ENCODE measurements at places on chromosomes 2 and 18. TPM values are rescaled to one million over a fixed set of nuclear protein-coding genes. Genes with fewer than 3 reads are reported as not detected.

GRCh38 chr2:227793148-227793712 lies 20.4 kb upstream of the CCL20 start:
- DNase-seq: no peak

GRCh38 chr2:187091664-187092063 lies 242.7 kb upstream of the ZSWIM2 start:
- DNase-seq: no peak

DNA sequence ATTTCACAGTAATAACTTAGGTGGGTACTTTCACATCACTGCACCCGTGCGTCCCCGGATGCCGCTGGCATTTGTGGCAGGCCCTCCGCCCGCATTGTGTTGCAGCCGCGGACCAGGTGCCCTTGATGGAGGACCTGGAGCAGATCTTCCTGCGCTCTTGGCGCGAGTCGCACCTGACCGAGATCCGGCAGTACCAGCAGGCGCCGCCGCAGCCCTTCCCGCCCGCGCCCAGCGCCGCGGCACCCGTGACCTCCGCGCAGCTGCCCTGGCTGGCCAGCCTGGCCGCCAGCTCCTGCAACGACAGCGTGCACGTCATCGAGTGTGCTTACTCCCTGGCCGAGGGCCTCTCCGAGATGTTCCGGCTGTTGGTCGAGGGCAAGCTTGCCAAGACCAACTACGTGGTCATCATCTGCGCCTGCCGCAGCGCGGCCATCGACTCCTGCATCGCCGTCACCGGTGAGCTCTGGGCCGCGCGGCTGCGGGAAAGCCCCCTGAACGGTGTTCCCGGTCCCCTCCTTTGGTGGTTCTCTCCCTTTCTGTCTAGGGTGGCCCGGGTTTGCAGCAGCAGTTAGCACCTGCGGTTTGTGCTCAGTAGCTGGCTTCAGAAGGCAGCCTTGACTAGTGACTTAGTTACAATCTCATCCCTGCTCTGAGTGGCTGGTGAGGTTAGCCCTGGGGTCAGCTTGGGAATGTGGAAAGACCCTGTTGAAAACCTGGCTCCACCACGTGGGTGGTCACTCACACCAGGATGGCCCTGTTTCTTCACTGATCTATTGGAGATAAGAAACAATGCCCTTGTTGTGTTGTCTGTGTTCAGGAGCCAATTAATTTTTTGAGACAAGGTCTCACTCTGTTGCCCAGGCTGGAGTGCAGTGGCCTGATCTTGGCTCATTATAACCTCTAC lies 59.1 kb downstream of the GREB1 start:
- DNase-seq: no peak

Gene CAPN14
- 0.03 TPM for polyA plus RNA-seq

DNA sequence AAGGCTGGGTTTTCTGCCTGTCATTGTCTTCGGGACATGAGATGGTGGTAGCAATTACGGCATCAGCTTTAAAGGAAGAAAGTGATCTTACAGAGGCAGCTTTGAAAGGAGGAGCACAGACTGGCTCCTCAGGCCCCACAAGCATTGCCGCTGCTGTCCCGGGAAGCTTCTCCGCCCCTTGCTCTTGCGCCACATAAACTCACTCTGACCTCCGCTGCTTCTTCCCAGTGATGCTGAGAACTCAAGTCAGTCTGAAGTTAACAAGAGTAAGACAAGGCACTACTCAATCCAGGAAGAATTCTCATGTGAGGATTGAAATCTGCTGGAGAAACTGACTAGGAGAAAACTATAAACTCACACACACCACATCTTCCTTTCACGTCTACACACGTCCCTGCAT lies 112.4 kb upstream of the RIOK3 start:
- no peak for DNase-seq

DNA sequence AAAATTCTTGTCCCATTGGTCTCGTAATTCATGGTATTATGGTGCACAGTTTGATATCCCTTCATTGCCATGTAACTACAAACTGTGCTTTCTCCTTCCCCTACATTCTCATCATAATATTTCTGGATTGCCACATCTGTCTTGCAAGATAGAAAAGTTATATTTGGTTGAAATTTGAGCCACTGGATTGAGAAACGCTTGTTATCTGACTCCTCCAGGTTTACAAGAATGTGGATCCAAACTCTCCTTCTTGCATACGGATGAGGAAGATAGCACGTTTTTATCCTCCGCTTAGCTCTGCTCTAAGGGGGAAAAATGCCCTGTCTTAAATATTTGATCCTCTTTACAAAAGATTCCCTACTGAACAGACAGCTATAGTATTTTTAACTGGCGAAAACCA lies 438.2 kb downstream of the TSN start:
- DNase-seq: no peak

Gene NFATC1
- 6.3 TPM for polyA plus RNA-seq

DNA sequence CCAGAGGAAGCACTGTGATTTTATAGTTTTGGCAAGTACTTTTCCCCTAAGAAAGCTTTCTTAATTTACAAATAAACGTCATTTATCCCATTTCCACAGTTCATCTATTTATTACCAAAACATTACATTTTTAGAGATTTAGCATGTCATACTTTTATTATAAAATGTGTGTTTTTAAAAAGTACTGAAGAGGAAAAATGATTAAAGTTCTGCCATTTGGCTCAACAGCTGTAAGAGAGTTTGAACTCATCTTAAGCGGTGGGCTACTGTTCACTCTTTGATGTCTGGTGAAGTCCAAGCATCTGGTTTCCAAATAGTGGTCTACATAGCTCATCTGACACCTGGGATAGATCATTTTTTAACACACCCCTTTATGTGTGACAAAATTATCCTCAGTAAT lies 51.3 kb upstream of the TANC1 start:
- DNase-seq: no peak

GRCh38 chr2:235032949-235033348 lies 81.1 kb downstream of the SH3BP4 start:
- no peak for DNase-seq

Gene OXER1
- polyA plus RNA-seq: 6.0 TPM

Gene PSMD14
- polyA plus RNA-seq: 45.3 TPM

GRCh38 chr2:201953880-201954279 lies 79.8 kb upstream of the FZD7 start:
- no peak for DNase-seq

Gene MAIP1
- polyA plus RNA-seq: 34.0 TPM

DNA sequence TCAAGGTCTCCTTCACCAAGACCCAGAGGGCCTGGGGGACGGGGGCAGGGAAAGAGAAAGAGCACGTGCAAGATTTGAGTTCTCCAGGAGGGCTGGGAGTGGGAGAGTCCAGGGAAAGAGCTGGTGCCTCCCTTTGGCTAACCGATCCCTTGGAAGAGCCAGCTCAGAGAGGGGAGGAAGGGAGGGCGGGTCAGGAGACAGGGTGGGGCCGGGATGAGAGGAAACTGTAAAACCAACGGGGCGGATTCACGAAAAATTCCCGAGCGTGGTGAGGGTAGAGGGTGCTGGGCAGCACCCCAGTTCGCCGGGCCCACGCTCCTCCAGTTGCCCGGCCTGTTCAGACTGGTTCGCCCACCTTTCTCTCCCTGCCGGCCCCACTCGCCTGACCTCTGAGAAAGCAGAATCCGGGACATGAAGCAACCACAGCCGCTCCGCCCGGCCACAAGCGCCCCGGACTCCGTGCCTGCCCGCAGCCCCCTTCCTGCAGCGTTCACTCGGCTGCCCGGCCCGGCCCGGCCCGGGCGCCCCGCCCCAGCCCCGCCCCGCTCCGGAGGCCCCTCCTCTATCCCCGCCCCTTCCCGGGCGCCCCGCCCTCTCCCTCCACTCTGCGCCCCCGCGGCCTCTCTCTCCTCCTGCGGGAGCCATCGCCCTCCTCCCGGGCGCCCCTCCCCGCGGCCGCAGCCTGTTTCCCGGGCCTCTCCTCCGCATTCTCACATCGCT lies 230.9 kb upstream of the SMAD2 start:
- no peak for DNase-seq

GRCh38 chr2:66432801-66433694 lies 1.9 kb upstream of the MEIS1 start:
- DNase-seq: no peak

- no peak for DNase-seq
Observed at GRCh38 chr2:15889442-15890123, 50.8 kb upstream of the MYCN start.

Gene ADRA2B
- 4.1 TPM for polyA plus RNA-seq

Gene ZNF521
- polyA plus RNA-seq: 35.1 TPM

GRCh38 chr18:34098109-34098508 lies 126.6 kb downstream of the NOL4 start:
- no peak for DNase-seq

GRCh38 chr18:63774511-63774910 lies 707 bp upstream of the SERPINB7 start:
- DNase-seq: no peak

GRCh38 chr2:7976206-7976605 lies 705.6 kb upstream of the ID2 start:
- no peak for DNase-seq

Gene PJVK
- polyA plus RNA-seq: 9.9 TPM

DNA sequence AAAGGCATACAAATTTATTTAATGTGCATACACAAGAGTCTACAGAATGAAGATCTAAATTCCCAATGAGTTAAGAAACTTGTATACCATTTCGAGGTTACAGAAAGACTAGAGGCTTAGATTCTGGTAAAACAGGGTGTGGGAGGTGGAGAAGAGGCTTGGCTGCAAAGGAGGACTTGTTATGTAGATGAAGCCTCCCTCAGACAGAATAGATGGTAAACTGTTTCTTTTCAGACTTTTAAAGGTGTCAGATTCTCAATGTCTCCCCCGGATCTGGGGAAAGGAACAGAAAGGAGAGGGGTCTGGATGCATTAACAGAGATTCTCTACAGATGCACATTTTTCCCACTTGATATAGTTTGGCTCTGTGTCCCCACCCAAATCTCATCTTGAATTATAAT lies 126.0 kb downstream of the ST6GAL2 start:
- no peak for DNase-seq

DNA sequence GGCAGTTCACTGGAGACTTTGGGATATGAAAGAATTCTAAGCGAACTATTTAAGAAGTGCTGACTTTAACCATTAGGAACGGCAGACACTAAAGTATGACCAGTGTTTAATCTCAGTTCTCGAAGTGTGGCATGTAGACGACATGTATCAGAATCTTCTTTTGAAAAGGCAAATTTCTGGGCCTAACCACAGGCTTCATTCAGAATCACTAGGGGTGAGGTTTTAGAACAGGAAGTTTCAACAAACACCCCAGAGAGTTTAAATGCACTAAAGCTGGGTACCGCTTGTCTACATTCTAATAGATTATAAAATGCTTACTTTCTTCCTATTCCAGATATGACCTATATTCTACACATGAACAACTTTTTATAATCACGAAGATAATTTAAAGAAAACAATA lies 180.3 kb downstream of the ANKRD44 start:
- no peak for DNase-seq

Gene SERPINB4
- polyA plus RNA-seq: not detected

DNA sequence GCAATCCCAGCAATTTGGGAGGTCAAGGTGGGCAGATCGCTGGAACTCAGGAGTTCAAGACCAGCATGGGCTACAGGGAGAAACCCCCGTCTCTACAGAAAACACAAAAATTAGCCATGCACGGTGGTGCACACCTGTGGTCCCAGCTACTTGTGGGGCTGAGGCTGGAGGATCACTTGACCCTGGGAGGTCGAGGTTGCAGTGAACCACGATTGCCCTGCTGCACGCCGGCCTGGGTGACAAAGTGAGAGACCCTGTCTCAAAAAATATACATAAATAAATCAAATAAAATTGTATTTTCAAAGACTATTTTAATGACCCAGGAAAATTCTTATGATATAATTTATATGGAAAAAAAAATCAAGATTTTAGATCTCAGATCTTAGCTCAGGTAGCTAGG lies 191.5 kb downstream of the ZFP36L2 start:
- DNase-seq: no peak

Gene CDK15
- polyA plus RNA-seq: 1.1 TPM
